ENCODE measurements at places on chromosomes 5 and 9.

- no peak for DNase-seq
Measured at GRCh38 chr5:154141745-154142221, 48.8 kb upstream of the GALNT10 start.

- no peak for DNase-seq
Measured at GRCh38 chr5:36442796-36443195, 141.1 kb upstream of the RANBP3L start.

DNA sequence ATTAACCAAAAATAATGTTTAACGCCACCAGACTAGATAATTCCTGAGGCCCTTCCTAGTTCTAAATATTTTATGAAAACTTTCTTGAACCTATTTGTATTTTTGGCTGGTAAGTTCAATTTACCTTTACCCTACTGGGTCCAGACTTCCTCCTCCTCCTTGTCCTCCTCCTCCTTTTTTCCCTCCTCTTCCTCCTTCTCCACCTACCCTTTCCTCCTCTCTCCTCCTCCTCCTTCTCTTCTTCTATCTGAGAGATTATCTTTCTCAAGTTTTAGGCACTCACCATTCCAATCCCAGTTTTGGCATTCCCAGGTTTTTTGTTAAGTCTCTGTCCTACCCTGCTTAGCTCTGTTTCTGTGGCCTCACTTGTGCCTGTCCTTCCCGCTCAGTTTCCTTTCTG, 24.7 kb upstream of the RAPGEF1 start:
- no peak for DNase-seq

DNA sequence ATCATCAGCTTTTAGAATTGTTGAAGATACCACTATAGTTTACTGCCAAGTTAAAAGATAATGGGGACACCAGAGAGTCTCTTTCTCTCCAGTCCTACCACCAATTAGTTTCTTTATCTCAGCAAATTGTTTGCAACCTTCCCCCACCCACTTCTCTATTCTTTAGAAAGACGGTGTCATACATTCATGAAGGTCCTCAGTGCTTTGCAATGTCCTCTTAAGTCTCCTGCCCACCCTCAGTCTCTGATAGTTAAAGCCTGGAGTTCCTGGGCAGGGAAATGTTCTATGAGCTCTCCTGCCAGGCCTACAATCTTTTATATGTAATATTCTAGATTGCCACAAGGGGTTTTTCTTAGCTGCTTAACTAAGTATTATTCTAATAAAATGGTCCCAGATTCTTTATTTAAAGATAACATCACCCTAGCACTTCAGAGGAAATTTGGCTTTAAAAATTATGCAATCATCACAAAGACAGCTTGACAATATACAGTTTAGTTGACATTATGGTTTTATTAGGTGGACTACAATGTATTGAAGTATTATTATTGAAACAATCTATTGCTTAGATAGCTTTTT, 509.2 kb downstream of the CSNK1G3 start:
- no peak for DNase-seq

- DNase-seq: no peak
Measured at GRCh38 chr9:9341203-9341602, 1271.6 kb downstream of the PTPRD start.

DNA sequence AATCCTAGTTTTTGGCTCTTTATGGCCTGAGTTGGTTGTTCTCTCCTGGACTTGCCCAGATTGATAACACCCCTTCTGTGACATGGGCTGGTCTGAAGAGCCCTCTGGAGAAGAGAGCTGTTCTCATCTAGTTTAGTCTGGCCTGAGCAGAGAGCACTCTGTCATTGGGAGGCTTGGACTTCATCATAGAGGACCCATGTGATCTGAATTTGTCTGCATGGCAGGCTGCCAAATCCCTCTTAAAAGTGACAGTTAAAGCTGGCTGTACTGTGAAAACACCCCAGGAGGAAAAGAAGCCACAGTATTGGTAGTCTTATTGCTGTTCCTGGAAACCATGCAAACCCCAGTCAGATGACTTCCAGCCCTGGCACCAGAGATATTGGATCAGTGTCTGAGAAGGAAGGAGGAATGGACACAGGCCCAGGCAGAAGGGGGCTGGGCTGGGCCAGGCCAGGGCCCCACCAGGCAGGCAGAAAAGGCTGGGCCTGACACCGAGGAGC, 3.7 kb upstream of the WDR31 start:
- DNase-seq: no peak

GRCh38 chr5:126469536-126470316, 46.5 kb downstream of the GRAMD2B start:
- no peak for DNase-seq

DNA sequence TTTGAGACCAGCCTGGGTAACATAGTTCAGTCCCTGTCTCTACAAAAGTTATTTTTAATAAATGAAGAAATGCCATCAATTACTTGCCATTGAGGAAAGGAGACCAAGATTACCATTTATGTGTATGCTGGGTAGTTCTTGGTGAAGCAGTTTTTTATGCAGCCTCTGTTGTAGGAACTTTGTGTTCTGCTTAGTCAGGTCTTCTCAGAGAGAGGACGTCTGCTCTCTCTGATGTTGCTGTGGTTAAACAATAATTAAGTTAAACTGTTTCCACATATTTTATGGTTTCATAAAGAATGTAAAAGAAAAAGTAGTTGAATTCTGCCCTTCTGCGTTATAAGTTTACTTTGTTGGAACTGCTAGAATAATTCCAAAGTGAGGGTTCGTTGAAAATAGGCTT, 210.5 kb downstream of the KDM4C start:
- DNase-seq: no peak

DNA sequence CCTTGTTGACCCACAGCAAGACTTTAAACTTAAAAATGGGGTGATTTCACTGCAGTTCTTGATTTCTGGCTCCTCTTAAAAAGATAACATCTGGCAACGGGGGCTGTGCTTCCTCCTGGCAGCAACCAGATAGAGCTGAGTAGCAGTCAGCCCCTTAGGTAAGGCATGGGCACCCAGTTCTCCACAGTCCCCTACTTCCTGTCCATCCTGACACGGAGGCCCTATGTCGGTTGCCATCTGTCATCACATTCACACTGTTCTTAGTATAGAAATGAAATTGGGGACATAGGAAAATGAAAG, 11.7 kb downstream of the CD74 start:
- no peak for DNase-seq

- DNase-seq: no peak
Measured at GRCh38 chr5:160312134-160312959, at the start of gene CCNJL. TSS of gene CCNJL (minus strand) at chr5:160312564. CDS start at chr5:160311923, 641 bp downstream.

DNA sequence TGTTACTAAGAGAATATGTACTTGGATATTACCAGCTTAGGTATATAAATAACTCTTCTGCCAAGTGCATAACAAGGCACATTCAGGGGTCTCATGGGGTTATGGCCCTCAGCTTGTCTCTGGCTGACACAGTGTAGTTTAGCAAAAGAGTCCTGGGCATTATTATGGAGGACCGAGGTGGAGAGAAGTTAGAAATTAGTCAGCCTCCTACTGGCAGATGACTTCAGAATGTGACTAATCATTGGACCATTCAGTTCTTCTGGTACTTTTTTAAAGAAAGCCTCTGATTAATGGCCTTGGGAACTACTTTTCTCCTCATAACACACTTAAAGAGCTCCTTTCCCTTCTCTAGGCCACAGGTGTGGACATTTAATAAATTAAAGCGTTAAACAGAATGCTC, 178.9 kb downstream of the SH3GL2 start:
- DNase-seq: no peak

DNA sequence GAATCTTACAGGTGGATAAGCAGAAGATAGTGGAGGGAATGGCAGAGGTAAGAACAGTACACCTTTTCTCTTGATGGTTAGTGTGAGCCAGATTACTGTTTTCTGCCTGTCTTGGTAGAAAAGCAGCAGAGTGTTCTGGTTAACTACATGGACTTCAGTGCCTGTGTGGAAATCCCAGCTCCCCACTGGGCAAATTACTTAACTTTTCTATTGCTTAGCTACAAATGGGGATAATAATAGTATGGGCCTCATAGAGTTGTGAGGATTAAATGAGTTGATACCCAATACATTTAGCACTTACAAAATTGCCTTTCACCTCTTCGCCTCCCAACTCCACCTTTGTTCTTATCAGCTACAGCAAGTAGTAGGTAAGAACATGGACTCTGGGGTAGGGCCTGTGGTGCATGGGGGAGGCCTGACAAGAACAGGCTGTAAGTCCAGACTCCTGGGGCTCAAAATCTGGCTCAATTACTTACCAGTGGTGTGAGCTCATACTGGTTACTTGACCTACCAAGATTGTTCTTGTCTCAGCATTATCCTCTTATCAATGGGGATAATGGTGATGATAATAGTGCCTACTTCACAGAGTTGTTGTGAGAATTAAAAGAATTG, 125.1 kb downstream of the LIFR start:
- DNase-seq: no peak

DNA sequence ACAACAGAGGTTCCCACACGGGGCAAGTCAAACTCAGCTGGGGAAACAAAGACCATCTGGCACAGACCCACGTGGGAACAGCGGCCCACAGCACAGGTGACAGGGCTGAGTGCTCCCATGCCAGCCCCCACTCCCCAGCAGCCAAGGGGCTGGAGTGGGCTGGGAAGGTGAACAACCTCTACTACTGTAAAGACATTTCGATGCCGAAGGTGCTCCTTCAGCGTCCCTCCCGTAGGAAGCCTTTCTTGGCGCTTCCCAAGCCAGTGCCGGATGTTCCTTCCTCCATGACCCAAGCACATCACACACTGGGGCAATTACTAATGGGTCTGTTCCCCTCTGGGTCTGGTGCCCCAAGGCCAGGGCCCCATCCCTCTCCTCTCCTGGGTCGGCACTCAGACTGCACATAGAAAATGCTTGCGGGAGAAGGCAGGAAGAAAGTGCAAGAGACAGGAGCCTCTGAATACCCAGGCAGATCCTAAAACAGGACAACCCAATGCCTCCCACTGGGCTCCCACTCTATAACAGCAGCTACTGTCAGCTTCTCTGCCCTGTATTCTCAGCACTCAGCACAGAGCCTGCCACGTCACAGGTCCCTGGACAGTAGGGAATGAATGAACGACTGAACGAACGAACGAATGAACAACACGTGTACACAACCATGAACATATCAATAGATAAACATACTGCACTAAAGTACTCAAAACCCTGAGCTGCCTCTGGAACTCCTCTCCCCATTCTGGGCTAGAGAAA, 77.0 kb upstream of the LRRTM2 start:
- DNase-seq: no peak
